ENCODE measurements at places on chromosomes 12 and 14.
A peak's percentile ranks its signal among the peaks of the same experiment; 100 is the strongest.

- DNase-seq: no peak
Observed at GRCh38 chr12:97404543-97404942, 58.1 kb upstream of the RMST start.

GRCh38 chr14:88535149-88535548 lies 19.7 kb downstream of the PTPN21 start:
- no peak for DNase-seq

- DNase-seq: no peak
Observed at GRCh38 chr14:40004871-40005500, 572.8 kb upstream of the FBXO33 start.

DNA sequence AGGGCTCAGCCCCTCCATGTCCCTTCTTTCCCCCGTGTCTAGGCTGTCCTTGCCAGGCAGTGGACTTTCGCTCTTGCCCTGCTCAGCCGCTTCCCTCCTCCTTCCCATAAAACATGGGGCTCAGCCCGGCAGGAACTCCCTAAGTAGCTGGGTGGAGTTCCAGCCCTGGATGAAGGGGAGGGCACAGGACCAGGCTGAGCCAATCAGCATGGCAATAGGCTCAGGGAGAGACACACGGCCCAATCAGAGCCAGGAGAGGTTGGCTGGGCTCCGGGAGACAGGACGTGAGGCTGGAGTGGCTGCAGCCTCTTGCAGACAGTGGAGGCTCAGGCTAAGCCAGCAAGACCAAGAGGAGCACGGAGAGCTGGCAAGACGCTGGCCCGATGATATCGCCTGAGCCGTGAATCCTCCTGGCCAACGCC lies 54.3 kb downstream of the GALNT9 start:
- DNase-seq: peak; percentile 31

- DNase-seq: peak; percentile 89
Observed at GRCh38 chr12:56635806-56636674, 5.9 kb upstream of the BAZ2A start.

DNA sequence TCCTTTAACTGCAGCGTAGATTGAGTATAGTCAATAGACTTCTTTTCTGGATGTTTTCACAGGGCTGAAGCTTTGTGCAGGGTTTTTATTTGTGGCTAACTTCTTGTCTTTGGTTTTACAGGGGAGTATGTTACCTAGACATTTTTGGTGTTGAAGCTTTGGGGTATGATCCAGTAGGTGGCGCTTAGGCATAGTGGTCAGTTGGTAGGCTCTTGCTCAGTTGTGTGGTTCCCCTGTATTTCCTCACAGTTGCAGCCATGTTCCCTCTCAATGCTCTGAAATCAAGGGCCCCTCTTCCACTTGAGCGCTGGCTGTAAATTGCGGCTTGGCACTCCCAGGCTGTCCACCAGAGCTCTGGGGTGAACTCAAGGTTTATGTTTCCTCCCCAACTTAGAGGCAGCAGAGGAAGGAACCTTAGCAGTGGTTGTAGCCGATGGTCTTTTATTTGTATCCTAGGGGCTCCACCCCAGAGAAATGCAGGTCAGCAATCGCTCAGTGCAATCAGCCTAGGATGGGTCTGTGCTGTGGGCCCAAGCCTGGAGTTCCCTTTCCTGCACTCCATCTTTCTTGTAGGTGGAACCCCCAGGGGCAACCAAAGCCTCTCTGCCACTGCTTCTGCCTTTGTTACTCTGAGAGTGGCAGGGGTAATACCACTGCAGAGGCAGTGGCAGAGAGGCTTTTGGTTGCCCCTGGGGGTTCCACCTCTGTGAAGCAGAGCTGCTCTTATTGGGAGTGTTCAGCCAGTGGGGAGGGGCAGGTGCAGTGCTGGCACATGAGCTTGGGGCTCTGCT lies 55.1 kb downstream of the CMAS start:
- DNase-seq: no peak

GRCh38 chr14:54609576-54609975 lies 42.6 kb downstream of the SAMD4A start:
- DNase-seq: no peak
